ENCODE measurements at places on chromosomes 6 and 20.

DNA sequence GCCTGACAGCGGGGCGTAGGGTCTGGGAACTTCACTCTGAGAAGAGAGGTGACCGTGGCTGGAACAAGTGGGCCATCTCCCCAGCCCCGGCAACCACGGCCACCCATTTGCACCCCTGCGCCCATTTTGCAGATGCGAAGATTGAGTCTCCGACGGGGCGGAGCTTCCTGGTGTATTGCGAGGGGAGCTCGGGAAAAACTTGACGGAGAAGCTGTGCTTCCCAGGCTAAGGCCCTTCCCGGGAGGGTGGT, 653 bp downstream of the ZNF335 start:
- no peak for DNase-seq

DNA sequence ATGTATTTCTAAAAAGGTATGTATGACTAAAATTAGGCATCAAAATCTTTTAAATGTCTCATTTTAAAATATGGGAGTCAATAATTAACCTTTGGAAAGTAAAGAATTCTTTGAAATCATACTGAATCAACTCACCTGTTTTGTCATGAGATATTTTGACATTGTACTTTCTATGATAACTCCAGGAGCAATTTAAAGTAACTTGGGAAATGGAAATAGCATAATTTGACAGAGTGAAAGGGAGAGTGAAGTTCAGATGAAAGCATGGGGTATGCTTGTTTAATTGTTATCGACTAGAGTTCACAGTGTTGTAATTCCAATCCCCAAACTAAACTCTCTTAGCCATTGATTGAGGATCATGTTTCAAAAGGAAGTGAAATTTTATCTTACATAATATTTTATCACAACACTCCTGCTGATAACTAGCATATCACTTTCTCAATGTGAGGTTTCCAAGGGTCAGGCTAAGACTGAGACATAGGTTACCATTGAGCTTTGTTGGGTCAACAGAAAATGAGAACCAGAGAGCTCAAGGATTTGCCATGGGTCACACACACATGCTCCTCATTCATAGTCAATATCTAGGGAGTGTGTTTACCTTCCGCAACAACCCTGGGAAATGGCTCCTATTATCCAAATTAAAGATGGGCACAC, 2.3 kb downstream of the GSTA1 start:
- no peak for DNase-seq

DNA sequence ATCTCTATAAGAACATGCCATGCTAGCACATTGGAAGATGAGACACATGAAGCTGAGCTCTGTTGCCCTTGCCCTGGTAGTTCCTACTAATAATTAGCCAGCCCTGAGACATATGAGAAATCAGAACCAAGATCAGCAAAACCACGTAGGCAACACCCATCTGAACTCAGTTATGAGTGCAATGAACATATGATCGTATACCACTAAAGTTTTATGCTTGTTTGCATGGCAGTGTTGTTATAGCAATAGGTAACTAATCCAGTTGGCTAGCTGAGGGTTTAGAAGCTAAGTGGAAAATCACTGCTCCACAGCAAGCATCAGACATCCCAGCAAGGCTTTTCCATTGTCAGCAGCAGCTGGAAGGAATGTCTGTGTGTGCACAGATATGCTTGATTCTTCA, 180.7 kb downstream of the BTBD3 start:
- no peak for DNase-seq

GRCh38 chr6:93675856-93676417, 256.6 kb upstream of the EPHA7 start:
- DNase-seq, result no peak

DNA sequence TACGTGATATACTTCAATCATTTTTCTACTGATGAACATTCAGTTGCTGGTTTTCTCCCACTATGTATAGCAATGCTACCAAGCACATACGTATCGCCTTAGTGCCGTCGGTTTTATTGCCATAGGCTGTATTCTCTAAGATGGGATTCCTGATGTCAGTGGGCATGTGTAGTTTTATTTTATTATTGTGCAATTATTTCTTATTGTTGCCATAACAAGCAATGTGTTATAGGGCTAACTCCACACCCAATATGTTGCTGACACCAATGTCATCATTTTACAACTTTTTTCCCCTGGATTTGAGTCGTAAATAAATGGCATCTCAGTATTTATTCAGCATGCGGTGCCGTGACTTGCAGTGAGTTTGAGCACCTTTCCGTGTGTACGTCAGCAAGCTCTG, 10.8 kb upstream of the DACT2 start:
- no peak for DNase-seq

DNA sequence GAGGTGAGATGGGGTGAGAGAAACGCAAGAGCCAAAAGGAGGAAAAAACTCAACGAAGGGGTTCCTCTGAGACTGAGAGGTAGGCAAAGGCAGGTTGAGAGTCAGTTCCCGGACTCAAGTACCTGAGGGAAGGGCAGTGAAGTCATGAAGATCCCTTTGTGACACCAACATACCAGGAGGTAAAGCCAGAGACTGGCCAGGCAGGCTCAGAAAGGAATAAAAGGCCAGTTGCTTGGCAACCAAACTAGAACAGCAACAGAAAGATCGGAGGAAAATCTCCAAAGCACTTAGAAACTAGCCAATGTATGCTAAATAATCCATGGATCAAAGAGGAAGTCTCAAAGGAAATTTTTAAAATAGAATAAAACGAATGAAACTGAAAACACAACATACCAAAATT, 209.8 kb upstream of the PROKR2 start:
- DNase-seq, result no peak

- DNase-seq, result no peak
These were observed 57.9 kb downstream of the HIVEP1 start for GRCh38 chr6:12069891-12070529.

GRCh38 chr20:4609511-4609910, 112.2 kb upstream of the PRND start:
- DNase-seq, result no peak

DNA sequence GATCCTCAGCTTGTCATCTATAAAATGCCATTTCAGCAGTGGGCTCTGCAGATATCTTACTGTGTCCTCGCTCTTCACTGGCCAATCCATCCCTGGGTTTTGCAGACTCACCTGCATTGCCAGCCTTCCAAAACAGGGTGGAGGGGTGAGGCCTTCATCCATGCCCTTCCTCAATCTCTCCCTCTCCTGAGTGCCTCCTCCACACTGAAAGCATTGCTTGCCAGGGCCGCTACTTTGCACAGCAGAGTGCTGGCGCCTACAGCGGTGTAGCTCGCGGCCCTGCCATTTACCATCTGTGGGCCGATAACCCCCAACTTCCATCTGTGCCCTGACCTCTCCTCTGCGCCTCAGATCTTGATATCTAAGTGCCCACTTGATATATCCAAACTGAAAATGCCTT, 29.4 kb downstream of the TM9SF4 start:
- no peak for DNase-seq

DNA sequence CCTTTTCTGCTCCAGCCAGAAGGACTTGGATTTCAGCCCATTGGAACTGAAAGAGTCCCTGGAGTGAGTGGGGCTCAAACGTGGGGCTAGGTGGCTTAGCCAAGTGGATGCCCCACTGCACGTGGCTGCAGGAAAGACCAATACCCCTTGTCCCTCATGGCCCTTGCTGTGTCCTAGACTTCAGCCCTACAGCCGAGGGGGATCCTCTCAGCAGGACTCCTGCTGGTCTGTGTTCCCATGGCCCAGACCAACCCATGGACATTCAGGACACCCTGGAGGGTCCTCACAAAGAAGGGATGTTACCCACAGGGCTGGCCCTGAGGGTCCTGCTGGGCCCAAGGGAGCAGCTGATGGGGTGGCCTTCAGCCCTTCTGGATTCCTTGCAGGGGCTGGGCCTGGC, 30.0 kb upstream of the PHACTR3 start:
- DNase-seq, result no peak

GRCh38 chr6:142867355-142867801, 77.6 kb downstream of the HIVEP2 start:
- DNase-seq, result no peak

DNA sequence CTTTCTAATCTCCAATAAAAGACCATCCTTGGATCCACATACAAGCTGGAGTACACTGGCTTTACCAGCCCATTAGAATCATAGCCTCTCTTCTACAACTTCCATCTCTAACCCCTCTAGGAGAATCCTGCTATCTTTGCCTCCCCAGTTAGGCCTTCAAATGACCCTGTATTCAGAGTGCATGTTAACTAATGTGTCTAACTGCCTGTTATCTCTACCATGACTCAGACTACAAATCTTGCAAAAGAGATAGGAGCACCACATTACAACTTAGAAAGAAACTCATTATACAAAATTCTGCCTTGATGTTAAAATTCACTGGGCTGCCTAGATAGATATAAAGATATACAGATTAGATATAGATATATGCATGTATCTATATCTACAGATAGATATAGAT, 28.2 kb downstream of the GPR63 start:
- DNase-seq, result no peak

All from DND-41 (cell line).